ENCODE measurements at places on chromosomes 16 and 17. TPM values are rescaled to one million over a fixed set of nuclear protein-coding genes. Genes with fewer than 3 reads are reported as not detected.

GRCh38 chr17:8475227-8475626 is 39.5 kb downstream of the NDEL1 start:
- H3K27ac ChIP-seq: no peak overlapping the region
- peaks cover 83% of the 10 kb centered on the region for H3K36me3 ChIP-seq
- no peak for DNase-seq

Gene OR3A3
- not detected for total RNA-seq

- DNase-seq: no peak
- H3K27me3 ChIP-seq: no peaks in the 10 kb centered on the region
- no peaks in the 10 kb centered on the region for H3K36me3 ChIP-seq
- no peak overlapping the region for H3K4me3 ChIP-seq
These were observed 84.2 kb downstream of the HS3ST2 start for GRCh38 chr16:22898131-22898530.

- H3K4me3 ChIP-seq: no peak overlapping the region
- H3K27ac ChIP-seq: no peak overlapping the region
- no peaks in the 10 kb centered on the region for H3K36me3 ChIP-seq
- DNase-seq: no peak
- H3K4me1 ChIP-seq: peaks cover 3% of the 10 kb centered on the region
These were observed 227.3 kb downstream of the HS3ST3A1 start for GRCh38 chr17:13374203-13375143.

GRCh38 chr17:2634361-2634960 is 41.0 kb downstream of the PAFAH1B1 start:
- peak; percentile 25 for DNase-seq
- H3K27ac ChIP-seq: no peak overlapping the region
- no peak overlapping the region for H3K4me3 ChIP-seq
- peaks cover 11% of the 10 kb centered on the region for H3K36me3 ChIP-seq
- H3K27me3 ChIP-seq: no peaks in the 10 kb centered on the region

DNA sequence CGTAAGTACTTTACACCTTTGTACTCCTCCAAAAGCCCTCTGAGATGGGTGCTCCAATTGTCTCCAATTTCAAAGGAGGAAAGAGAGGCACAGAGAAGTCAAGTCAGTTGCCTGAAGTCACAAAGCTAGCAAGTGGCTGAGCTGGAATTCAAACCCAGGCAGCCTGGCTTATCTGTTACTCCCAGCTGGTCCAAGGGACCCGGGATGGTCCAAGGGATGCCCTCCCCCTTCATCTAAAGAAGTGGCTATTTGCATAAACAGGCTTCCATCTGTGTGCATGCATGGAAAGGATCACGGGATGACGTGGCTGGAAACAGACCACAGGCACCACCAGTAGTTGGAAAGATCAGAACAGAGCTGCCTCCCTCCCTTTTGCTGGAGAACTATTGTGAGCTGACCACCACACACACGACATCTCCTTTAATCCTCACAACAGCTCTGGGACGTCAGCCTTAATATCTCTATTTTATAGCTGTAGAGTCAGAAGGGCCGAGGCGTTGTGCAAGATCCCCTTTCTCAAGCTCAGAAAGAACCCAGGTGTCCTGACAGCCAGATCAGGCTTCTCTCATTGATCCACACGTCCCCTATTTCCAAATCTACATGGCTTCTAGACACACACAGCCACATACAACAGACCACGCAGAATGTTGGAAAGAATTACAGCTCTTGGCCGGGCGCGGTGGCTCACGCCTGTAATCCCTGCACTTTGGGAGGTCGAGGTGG is 10.9 kb upstream of the COL1A1 start:
- no peaks in the 10 kb centered on the region for H3K36me3 ChIP-seq
- H3K4me3 ChIP-seq: no peak overlapping the region
- H3K27ac ChIP-seq: peak overlapping the region; percentile 95
- H3K4me1 ChIP-seq: peaks cover 62% of the 10 kb centered on the region
- H3K27me3 ChIP-seq: no peaks in the 10 kb centered on the region

DNA sequence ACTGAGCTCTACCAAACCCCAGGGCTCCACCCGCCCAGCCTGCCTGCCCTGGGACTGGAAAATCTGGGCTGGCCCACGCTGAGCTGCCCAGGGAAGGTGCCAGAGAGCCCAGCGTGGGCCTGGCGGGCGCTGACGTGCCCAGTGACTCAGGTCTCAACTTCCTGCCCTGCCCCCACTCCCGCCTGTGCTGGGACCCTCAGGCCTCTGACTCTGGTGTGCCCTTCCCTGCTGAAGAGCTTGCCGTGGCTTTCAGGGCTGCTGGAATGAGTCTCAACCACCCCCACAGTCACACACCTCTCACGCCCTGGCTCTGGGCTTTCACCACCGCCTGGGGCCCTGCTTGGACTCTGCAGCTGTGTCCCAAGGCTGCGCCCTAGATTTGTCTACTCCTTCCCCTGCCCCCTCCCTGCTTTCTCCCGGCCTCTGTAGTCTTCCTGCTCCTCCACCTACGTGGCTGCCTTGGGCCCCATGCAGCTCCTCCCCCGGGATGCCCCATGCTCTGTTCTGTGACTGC is 10.4 kb downstream of the LLGL1 start:
- no peak overlapping the region for H3K4me3 ChIP-seq
- H3K27ac ChIP-seq: peak overlapping the region; percentile 24
- H3K36me3 ChIP-seq: peaks cover 67% of the 10 kb centered on the region
- peaks cover 5% of the 10 kb centered on the region for H3K4me1 ChIP-seq

Gene PPL
- 0.36 TPM for total RNA-seq

- H3K4me1 ChIP-seq: peaks cover 11% of the 10 kb centered on the region
- H3K27ac ChIP-seq: peak overlapping the region; percentile 7
- H3K27me3 ChIP-seq: no peaks in the 10 kb centered on the region
- DNase-seq: no peak
These were observed 44.8 kb upstream of the MYH10 start for GRCh38 chr17:8675306-8675705.

Gene C17orf78
- total RNA-seq: not detected

DNA sequence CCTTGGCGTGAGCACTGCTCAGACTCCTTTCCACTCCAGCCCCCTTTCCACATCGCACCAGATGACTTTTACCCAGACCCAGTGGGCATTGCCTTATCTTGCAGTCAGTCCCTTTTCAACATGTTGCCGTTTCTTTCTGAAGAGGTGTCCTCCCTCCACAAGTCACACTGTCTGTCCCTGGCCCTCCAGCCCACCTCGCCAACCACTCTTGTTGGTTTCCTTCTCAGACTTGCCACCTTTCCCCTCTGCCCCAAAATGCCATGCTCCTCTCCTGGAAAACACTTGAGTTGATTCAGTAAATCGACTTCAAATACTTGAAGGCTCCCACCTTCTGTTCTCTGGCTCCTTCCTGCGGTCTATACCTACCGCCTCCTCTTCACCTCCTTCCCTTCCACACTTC is 7.5 kb upstream of the ADAM11 start:
- no peaks in the 10 kb centered on the region for H3K27me3 ChIP-seq
- H3K4me3 ChIP-seq: no peak overlapping the region
- H3K27ac ChIP-seq: no peak overlapping the region
- DNase-seq: no peak

Gene CASKIN2
- total RNA-seq: 2.9 TPM

- no peak overlapping the region for H3K4me3 ChIP-seq
- H3K36me3 ChIP-seq: peaks cover 5% of the 10 kb centered on the region
- no peaks in the 10 kb centered on the region for H3K27me3 ChIP-seq
- H3K4me1 ChIP-seq: peaks cover 18% of the 10 kb centered on the region
- DNase-seq: peak; percentile 82
These were observed 22.9 kb upstream of the CORO6 start for GRCh38 chr17:29645515-29646051.

DNA sequence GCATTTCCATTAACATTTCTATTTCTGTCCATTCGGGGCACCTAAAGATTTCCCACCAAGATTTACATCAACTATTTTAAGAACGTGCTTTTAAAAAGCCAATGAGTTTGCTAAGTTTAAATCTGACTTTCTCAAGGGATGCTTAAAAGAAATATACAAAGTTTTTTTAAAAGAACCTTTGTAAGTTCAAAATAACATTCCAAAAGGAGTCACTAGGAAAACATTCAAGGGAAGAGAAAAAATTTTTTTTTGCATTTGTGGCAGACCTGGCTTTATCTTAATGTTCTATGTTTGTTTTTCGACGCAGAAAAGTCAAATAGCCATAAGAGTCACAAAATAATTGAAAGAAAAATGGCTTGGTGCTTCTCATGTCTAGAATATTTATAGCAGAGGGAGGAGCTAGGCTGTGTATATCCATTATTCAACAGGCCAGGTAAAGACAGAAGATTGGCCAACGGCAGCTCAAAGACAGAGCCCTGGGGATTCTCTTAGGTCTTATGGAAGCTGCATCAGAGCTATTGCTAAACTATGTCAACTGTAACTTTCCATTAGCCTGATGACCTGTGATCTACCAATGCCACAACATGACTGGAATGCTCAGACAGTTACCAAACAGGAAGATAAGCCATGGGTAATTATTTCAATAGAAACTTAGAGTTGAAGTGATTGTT is 37.8 kb upstream of the MYOCD start:
- peaks cover 12% of the 10 kb centered on the region for H3K4me1 ChIP-seq
- no peak overlapping the region for H3K4me3 ChIP-seq
- no peaks in the 10 kb centered on the region for H3K27me3 ChIP-seq
- H3K36me3 ChIP-seq: no peaks in the 10 kb centered on the region
- peak overlapping the region; percentile 89 for H3K27ac ChIP-seq
- peak; percentile 83 for DNase-seq

- H3K36me3 ChIP-seq: no peaks in the 10 kb centered on the region
- DNase-seq: no peak
- no peaks in the 10 kb centered on the region for H3K4me1 ChIP-seq
- no peak overlapping the region for H3K4me3 ChIP-seq
- H3K27ac ChIP-seq: no peak overlapping the region
These were observed 4.0 kb downstream of the PYY start for GRCh38 chr17:43949781-43950180.

- no peaks in the 10 kb centered on the region for H3K36me3 ChIP-seq
- H3K4me3 ChIP-seq: no peak overlapping the region
- no peaks in the 10 kb centered on the region for H3K27me3 ChIP-seq
- H3K4me1 ChIP-seq: no peaks in the 10 kb centered on the region
- no peak for DNase-seq
These were observed 22.0 kb downstream of the PRSS54 start for GRCh38 chr16:58272855-58273254.

DNA sequence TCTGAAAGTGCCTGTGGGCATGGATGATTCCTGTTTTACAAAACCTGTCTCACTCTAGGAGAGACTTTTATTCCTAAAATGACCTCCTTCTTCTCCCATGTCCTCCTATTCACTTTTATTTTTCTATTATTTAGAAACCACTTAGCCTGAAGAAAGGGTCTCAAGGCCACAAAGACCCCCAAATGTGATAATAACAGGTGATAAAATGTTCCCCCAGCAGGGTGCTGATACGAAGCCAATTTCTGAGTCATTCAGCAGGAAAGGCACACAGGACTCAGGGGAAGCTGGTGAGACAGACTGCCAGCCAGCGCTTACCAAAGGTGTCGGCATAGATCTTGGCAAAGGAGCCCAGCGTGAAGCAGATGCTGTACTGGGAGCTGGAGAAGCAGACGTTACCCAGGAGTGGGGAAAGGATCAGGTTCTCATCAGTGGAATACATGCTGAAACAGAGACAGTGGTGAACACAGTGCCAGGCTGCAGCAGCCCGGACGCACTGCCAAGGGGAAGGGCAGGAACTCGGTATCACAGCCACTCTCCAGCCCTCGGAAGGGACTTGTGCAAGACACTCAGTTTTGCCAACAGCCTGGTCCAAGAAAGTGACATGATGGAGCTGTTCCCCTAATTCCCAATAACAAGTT is 24.6 kb downstream of the HIGD1B start:
- DNase-seq: no peak
- peaks cover 50% of the 10 kb centered on the region for H3K36me3 ChIP-seq

- no peak overlapping the region for H3K4me3 ChIP-seq
- H3K36me3 ChIP-seq: no peaks in the 10 kb centered on the region
- H3K27me3 ChIP-seq: peaks cover 5% of the 10 kb centered on the region
- DNase-seq: peak; percentile 68
- H3K27ac ChIP-seq: no peak overlapping the region
These were observed 151.0 kb downstream of the IRX3 start for GRCh38 chr16:54135361-54136275.

DNA sequence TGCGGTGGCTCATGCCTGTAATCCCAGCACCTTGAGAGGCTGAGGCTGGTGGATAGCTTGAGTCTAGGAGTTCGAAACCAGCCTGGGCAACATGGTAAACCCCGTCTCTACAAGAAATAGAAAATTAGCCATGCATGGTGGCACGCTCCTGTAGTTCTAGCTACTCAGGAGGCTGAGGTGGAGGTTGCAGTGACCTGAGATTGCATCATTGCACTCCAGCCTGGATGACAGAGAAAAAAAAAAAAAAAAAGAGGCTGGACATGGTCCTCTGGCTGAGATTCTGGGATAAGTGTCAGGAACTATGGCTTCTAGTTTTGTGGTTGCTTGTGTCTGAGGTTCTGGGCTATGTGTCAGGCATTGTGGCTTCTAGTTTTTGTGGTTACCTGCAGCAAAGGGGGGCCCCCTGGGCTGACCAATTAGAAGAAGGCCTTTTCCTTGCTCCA is 7.0 kb downstream of the KSR1 start:
- no peak for DNase-seq
- no peak overlapping the region for H3K4me3 ChIP-seq
- no peak overlapping the region for H3K27ac ChIP-seq

DNA sequence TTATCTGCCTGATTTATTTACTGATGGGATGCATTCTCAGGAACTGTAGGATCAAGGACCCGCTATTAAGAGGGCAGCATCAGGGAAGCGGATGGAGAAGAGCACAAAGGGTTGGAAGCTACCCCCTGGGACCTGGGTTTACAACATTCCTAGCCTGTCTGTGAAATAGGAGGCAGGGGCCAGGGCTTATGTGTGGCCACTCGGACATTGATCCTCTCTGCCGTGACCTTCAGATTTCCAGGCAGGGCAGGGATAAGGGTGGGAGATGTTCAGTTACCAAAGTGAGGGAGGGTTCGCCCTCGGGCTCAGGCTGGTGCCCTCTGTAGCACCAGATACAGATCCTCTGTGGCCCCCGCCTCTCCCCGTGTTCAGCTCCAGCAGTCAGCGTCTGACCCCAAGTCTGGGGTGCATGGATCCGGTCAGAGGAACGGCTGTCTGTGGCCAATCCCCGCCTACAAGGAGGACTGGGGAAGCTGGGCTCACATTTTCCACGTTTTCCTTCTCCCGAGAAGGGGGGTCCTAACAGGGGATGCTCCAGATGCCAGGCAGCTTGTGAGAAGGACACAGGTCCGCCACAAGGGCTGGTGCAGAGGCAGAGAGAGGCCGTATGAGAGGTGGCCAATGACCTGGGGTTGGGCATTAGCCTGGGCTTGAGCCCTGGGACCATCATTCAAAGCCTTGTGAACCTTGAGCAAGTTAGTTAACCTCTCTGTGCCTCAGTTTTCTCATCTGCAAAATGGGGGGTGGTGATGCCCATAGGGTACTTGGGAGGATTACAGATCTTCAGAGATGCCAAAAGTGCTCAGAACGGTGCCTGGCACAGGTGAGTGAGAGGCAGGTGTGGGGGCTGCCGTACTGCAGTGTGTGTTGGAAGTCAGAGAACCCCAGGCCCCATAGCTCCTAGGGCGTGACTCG is 48.3 kb downstream of the ATP2C2 start:
- no peaks in the 10 kb centered on the region for H3K36me3 ChIP-seq
- no peak overlapping the region for H3K4me3 ChIP-seq
- no peaks in the 10 kb centered on the region for H3K4me1 ChIP-seq
- H3K27me3 ChIP-seq: peaks cover 55% of the 10 kb centered on the region
- no peak overlapping the region for H3K27ac ChIP-seq

Data from IMR-90 (cell line).